ENCODE measurements at places on chromosomes 11 and 22.

DNA sequence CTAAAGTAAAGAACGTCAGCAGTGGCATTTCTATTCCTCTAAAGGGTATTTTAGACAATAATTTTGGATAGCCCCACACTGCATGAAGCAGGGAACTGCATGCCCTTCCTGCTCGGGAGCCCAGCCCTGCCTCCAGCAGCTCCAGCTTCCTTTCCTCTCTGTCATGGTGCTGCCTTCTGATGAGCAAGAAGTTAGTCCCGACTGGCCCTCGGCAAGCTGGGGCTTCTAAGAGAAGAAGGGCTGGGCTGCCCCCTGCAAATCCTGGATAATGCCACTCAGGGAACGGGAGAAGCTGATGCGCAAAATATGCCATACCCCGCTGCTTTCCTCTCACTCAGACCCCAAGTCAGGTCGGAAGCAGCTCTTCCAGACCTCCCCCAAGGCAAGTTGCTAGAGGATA is 296.4 kb downstream of the ETS1 start:
- no peak for DNase-seq

- no peak for DNase-seq
Measured at GRCh38 chr11:66294626-66295620, 3.2 kb downstream of the TMEM151A start.

DNA sequence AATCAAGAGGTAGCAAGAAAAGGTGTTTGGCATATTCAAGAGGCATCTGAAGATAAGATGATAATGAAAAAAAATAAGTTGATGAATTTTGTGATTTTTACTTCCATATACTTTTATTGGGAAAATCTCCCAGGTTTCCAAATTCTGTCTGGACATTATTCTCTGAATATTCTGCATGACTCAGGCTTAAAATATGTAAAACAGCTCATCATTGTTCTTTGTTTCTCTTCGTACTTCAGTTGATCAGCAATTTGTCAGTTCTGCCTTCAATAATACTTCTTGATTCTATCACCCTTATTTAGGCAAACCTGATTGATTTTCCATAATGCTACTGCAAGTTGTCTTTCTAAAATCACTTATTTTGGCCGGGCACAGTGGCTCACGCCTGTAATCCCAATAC is 30.2 kb downstream of the GTF2H1 start:
- DNase-seq, result no peak

- DNase-seq, result no peak
Measured at GRCh38 chr11:116946414-116946813, 109.0 kb upstream of the APOA1 start.

DNA sequence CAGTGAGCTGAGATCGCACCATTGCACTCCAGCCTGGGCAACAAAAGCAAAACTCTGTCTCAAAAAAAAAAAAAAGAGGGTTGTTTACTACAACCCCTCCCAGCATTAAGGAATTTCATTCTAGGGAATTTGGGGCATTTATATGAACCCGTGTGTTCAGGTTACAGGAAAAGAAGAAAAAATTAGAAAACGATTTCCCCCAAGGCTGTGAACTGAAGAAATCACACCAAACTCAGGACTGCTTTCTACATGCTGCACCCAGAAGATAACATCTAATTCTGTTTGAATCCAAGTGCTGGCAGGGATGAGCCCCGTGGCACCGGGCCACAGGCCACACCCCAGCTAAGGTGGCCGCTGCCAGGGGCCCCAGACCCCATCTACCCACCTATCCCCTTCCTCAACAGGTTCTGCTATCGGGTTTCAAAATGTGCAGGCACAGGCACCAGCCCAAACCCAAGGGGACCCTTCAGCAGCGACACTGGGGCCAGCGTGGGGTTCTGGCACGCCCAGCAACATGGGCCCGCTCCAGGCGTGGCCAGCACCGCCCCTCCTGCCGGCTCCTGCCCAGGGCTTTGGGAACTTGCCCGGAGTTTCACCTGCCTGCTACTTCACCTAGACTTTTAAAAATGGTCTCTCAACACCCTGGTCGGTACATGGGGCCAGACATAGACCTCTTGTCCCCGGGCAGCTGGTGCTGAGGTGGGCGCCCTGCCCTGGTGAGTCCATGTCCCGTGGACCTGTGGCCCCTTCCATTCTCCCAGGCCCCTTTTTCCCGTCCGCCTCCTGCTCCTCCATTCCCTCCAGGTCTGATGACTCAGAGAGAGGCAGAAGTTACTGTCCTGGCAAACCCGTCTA is 11.8 kb downstream of the CELSR1 start:
- no peak for DNase-seq

- DNase-seq, result no peak
Measured at GRCh38 chr11:74697722-74698121, 33.5 kb downstream of the CHRDL2 start.

- no peak for DNase-seq
Measured at GRCh38 chr11:75527938-75528735, 2.4 kb upstream of the GDPD5 start.

DNA sequence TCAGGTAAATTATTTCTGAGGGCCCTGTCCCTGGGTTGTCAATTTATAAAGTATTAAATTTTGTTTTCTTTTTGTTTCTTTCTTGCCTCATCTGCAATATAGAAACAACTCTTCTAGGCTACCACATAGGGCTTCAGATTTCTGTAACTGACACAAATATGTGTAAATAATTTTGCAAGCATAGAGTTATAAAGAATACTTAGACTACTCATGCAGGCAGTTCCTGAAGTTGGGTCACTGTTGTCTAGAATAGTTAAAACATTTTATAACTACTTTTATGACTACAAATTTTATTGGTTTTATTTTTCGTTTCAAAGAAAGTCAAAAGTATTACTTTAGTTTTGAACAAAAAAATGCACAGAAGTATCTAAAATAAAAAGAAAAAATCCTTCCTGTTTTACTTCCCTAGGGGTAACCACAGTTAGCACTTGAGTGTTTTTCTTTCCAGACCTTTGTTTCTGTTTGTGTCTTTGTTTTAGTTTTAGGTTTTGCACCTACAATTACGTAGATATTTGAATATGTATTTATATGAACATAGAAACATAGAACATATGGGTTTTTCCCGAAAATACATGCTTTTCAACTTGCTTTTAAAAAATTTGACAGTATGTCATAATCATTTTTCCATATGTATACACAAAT is 12.4 kb upstream of the TMEM123 start:
- DNase-seq, result no peak

DNA sequence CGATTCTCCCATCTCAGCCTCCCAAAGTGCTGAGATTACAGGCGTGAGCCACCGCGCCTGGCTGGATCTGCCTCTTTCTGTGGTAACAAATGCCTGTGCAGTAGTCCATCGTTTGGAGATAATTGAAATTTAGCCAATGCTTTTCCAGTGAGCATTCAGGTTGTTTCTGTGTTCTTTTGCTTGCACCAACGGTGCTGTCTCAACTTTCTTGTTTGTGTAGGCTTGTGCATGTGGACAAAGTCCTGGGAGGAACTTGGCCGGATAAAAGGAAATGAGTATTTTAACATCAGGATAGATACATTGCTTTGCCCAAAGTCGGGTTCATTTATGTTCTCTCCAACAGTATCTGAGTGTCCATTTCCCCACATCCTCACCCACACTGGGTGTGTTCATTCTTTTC is 85.7 kb downstream of the KIAA1671 start:
- DNase-seq, result no peak

DNA sequence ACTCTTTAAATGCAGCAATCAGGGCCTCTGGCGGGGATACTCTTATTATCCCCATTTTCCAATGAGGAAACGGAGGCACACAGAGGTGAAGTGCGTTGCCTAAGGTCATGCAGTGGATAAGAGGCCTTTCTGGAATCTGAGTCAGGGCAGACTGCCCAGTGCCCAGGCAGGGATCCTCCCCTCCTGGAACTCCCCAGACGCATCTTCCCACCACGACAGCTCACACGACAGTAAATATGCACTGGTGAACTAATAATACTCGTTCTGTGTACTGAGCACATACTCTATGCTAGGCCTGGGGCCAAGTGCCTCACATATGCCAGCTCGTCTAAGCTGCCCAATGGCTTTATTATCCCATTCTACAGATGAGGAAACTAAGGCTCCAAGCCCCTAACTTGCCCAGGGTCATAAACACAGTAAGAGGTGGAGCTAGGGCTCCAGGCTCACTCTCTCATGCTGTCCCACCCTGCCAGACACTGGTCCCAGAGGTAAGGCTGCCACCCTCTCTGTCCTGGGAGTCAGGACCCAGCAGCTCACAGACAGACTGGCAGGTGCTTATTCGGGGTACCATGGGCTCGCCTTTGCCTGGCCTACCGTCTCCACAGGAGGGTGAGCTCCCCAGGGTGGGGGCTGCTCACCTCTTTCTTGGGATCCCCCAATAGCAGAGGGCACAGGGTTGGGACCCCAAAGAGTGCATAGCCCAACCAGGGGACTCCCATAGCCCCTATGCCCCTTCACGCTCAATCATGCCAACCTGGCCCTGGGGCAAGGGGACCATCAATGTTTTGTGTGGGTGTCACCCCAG is 2.3 kb downstream of the IL2RB start:
- no peak for DNase-seq

GRCh38 chr11:70063121-70063520 is 15.0 kb upstream of the ANO1 start:
- no peak for DNase-seq

- no peak for DNase-seq
Measured at GRCh38 chr11:74686792-74687191, 44.4 kb downstream of the CHRDL2 start.

GRCh38 chr11:117300283-117300663 is 9.1 kb downstream of the BACE1-AS start:
- DNase-seq, result no peak

GRCh38 chr11:36088266-36088972 is 144.6 kb downstream of the LDLRAD3 start:
- DNase-seq, result no peak

DNA sequence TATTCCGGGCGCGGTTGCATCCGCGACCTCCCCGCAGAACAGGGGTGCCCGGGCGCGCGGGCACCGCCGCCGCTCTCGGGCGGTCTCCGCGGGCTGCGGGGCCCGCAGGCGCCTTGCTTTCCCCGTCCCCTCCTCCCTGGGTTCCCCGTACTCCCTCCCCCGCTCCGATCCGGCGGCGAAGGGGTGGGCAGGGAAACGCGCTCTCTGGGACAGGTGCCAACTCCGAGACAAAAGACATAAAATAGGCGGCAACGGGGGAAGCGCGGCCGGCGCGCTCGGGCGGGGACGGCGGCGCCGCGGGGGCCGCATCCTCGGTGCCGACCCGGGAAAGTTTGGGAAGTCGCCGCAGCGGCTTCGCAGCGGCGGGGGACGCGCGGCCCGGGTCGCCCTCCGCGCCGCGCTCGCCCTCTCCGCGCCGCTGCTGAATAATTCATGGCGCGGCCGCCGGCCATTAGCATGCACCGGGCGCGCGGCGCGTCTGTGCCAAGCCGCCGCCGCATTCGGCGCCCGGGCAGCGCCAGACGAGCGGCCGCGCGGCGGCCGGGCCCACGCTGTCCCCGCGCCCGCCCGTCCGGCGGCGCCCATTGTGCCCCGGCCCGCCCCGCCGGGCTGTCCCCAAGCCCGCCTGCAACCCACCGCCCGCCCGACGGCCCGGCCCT is 78.7 kb upstream of the PPARA start:
- DNase-seq, result no peak

DNA sequence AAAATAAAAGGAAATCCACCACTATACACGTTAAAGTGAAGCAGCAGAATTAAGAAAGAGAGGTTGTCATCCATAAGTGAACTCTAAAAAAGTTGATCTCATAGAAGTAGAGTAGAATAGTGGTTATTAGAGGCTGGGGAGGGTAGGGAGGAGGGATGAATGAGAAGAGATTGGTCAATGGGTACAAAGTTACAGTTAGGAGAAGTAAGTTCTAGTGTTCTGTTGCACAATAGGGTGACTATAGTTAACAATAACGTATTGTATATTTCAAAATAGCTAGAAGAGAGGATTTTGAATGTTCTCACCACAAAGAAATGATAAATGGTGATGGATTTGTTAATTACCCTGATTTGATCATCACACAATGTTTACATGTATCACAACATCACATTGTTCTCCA is 72.0 kb downstream of the CD82 start:
- no peak for DNase-seq

GRCh38 chr11:44032299-44033085 is 15.3 kb upstream of the ACCSL start:
- no peak for DNase-seq

DNA sequence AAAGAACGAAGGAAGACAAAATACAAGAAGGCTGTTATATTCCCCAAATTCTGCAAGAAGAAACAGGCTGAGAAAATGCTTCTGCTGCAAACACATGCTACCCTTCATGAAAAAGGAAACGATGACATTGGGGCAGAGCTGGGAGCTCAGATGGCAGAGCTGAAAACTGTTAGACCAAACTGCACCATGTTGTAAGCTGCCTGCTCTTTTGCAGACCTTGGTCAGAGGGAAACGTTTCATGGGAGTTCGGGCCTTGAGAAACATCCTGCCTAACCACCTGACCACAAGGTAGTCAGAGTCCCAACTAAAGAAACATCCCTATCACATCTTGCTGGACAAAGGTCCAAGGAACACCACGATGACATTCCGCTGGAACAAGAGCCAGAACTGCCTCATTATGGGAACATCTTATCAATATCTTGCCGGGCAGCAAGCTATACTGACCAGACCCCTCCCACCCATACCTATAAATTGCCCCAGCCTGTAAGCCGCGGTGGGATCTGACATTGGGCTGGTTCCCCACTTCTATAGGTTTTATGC is 110.7 kb upstream of the CTSC start:
- no peak for DNase-seq

- DNase-seq, result no peak
Measured at GRCh38 chr11:58135171-58135570, 9.8 kb upstream of the OR9I1 start.

GRCh38 chr11:113313601-113314000 is 782 bp upstream of the TTC12 start:
- DNase-seq, result no peak

GRCh38 chr22:37486224-37486845 is at the start of gene MFNG:
Gene MFNG (minus strand): TSS chr22:37486384. CDS start chr22:37486177, 207 bp downstream.
- DNase-seq, result no peak

GRCh38 chr11:66856496-66857233 is at the start of gene LRFN4:
Gene LRFN4 (plus strand): TSS chr11:66857064. CDS start chr11:66857745, 681 bp downstream.
- DNase-seq, result no peak

- no peak for DNase-seq
Measured at GRCh38 chr22:31748490-31748889, 1.4 kb downstream of the PRR14L start.

DNA sequence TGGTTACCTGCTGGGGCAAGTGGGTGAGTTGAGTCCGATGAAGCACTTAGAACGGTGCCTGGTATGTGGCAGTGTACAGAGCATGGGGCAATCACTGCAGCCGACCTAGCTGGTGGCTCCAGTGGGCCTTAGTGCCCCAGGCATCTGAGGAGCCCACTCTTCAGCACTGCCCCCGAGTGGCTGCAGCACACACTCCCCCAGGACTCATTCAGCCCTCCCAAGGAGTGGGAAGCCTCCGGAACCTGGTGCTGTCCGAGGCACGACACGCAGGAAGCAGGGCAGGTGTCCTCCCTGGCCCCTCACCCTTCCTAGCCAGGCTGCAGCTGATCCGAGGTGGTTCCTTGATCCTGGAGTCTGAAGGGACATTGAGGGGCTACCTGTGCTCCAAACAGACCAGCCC is 42.4 kb upstream of the PRODH start:
- no peak for DNase-seq

GRCh38 chr11:41377709-41378394 is 81.6 kb downstream of the LRRC4C start:
- no peak for DNase-seq

- DNase-seq, result no peak
Measured at GRCh38 chr22:31039393-31039792, 41.7 kb upstream of the SMTN start.
